Stimulated activated CD8-positive, alpha-beta memory T cell treated with anti-CD3 and anti-CD28 coated beads, Interleukin-4, amount 100 ng/mL, for 4 hours (primary cell): ENCODE measurements at places on chromosomes 4 and X.

GRCh38 chr4:128684016-128684415 is 125.5 kb upstream of the JADE1 start:
- DNase-seq, result no peak

DNA sequence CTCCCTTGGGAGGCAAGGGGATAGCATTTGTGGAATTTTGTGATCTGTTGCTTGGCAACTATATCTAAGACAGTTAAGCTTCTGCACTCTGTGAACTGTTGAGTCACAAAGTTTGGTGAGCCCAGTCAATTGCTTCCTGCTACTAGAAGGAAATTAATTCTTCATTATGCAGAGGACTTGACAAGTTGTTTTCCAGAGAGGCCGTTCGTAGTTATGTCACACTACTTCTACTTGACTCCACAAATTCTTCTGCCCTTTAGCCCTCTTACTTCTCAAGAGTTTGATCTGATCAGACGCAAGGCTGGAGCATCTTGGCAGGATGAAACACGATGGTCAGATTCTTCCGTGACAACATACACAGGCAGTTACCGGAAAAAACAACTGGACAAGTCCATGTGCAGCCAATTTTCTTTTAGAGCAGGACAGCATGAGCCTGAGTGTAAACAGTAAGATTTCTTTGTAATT is at the start of gene C4orf51:
TSS of gene C4orf51 (plus strand) at position 156 of the 465 bp plus-strand sequence. CDS start at position 214, 58 bp downstream.
- DNase-seq, result no peak

DNA sequence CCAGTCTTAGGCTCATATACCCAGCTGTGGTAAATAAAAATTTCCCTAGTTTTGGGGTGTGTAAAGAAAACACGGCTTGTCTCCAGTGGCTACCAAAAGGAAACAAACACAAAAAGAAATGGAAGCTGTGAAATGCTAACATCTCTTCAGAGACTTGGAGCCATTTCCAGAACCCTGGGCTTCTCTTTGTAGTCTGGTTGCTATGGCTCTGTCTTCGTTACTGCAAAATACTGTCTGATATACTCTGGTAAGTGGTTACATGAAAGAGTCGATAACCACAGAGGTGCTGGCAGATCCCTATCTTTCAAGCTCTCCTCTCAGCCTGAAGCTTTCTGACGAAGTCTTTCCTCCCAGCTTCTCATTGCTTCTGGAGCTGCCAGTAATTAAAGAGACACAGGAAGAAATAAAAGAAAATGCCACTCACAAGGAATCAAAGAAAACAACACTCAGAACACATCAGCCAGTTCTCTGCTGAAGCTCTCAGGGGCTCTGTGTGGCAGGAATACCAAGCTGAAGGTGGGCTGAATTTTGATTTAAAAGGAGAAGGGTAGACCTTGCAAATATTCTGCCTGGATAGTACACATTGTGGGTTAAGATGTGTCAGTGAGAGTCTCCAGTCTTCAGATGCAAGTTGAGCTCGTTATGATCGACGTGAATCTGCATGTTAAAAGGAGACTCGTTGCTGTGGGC is 107.6 kb upstream of the FAM9C start:
- no peak for DNase-seq

DNA sequence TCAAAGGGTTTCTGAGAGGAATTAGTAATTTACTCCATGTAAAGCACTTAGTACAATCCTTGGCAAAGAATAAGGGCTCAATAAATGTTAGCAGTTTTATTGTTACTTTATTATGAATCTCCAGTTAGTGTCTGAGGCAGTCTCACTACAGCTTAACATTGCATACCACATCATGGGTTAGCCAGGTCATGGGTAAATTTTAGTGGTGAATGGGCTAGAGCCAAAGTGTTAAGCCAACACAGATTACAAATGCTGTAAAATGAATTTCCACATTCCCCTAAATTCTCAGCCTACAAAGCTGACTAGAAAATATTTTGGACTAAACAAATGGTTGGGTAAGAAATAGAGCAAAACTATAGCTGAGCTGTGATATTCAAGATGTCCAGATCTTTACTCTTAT is 72.4 kb downstream of the NRK start:
- DNase-seq, result no peak

DNA sequence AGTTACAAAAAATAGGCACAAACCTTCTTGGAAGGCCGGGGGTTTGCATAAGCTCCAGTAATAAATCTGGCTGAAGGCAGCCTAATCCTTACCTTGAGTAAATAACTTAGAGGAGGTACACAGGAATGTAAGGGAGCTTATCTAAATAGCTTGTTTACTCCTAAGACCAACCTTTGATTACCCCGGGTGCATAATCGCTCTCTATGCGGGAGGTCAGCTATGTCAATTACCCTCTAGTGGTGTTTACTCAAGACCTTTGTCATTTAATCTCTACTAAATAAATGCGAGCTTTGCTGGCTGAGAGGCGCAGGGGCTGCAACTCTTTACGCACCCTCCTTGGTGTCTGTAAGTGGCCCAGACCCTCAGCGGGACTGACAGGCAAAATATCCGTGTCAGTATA is 50.2 kb upstream of the MAP9 start:
- no peak for DNase-seq

DNA sequence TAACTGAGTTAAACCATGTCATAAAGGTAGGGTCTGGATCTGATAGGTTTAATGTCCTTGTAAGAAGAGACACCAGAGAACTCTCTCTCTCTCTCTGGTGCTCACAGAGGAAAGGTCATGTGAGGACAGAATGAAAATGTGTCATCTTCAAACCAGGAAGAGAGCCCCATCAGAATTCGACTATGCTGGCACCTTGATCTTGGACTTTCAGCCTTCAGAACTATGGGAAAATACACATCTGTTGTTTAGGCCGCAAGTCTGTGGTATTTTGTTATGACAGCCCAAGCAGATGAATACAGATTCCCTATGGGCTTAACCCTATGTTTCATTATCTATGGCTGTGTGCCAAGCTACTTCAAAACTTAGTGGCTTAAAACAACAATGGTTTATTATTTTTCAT is 105.5 kb upstream of the DDIT4L start:
- no peak for DNase-seq
